ENCODE measurements at places on chromosomes 11 and 22.

DNA sequence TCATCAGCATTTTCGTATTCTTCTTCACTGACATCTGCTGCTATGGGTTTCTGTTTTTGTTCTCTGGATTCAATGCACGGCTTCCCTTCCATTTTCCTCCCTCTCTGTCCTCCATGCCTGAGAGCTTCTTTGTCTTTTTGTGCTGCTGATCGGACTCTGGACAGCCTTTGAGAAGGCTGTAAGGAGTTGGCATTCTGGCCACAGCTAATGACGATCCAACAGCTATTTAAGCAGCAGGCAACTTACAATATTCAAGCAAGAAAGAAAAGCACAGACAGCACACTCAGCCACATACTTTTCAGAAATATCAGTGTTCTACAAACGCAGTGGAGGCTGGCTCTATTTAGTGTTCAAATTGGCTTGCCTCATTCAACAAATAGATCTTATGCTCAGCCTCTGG lies 60.9 kb upstream of the ZC3H12C start:
- no peak for DNase-seq

DNA sequence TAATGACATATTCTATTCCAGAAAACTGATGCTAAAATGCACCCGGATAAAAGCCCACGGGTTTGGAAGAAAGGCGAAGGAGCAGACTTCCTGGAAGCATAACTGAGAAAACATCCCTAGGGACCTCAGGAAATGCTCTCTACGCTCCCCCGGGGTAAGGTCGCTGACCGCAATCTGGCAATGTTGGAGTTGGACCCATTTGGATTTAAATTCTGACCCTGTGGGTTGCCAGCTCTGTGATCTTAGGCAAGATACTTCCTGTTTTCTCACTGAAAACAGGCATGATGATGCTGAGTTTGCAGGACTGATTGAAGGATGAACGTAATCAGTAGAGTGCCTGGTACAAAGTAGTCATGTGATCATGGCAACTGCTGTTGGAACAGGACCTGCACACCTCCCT lies 1054.0 kb downstream of the NTM start:
- DNase-seq, result no peak

DNA sequence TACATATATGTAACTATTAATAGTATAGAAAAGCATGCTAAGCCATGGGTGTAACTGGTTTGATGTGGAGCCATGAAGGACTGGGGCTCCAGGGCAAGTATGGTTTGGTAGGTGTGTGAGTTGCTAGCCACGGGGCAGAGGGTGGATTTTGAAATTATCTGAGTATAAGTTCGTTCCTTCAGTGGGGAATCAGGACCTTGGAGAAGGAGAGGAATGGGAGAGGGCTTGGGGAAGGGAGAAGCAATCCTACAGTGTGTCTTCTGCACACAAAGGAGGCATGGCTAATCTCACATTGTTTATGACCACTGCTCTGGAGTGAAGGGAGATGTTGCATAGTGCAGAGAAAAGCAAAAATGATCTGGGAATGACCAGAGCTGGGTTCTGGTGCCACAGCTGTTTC lies 127.8 kb upstream of the CADM1 start:
- DNase-seq, result no peak

DNA sequence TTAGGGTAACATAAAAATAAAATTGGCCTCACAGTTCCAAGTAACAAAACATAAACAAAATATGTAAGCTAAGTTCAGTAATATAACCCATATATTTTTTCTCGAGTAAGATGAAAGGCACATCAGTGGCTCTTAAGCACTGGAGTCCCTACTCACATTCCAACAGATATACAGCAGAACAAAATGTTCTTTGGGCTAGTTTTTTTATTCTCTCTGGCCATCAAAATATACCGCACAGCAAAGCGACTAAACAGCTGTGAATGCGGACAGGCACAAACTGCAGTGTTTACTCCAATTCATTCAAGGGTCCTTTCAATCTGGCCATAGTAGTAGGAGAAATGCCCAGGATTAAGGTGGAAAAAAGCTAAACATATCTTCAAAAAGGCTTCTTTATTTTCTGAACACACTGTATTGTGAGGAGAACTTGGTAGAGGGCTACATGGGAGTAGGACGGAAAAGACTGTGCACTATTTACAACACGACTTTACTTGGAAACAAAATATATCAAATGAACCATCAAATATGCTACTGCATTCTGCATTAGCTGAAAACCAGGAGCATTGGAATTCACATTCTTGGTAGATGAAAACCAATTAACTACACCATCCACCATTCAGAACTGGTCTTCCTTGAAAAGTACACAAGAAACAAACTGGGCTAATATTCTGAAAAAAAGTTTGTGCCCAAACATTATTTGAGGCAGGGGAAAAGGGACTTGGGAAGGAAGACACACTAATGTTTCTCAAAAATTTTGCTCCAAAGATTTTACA lies 4.4 kb downstream of the CDON start:
- no peak for DNase-seq

DNA sequence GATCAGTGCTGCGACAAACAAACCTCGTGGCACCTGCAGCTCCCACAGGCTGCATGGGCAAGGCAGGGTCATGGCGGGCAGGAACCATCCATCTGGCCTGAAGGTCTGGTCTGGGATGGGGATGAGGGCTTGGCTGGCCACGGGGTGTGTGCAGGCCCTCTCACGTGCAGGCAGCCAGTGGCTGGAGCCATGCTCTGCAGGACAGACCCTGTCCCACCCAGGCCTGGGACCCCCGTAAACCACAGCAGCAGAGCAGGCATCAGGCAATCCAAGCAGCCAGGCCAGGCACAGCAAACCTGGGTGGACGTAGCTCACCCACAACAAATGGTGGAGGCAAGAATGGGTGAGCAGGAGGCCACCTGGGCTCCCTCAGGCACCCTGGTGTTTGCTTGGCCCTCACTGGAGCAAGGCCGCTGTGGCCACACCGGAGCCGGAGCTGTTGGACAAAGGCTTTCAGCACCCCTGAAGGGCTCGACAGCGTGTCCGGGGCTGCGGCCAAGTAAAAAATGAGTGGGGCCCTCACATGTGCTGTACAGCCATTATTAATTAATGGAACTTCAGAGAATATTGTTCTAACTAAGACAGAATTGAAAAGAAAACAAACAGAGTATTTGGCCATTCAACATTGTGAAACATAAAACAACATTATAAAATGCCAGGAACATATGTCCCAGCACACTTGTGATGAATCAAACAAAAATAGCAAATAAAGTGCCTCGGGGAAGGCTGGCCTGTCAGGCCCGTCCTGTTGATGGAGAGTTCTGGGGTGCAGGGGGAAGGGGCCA lies 24.0 kb upstream of the GNB1L start:
- DNase-seq, result no peak

DNA sequence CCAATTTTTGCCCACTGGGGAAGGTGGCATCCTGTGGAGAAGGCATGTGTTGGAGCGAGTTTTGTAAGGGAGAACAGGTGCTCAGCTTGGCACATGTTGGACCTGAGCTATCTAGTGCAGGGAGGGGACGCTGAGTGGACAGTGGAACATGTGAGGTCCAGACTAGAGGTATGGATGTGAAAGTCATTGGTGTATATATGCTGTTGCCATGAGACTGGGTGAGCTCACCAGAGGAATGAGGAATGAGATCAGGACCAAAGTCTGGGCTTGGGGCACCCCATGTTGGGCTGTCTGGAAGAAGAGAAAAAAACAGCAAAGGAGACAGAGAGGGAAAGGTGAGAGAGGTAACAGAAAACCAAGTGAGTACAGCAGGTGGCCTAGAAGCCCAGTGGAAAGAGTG lies 12.3 kb upstream of the SYT7 start:
- DNase-seq, result no peak

DNA sequence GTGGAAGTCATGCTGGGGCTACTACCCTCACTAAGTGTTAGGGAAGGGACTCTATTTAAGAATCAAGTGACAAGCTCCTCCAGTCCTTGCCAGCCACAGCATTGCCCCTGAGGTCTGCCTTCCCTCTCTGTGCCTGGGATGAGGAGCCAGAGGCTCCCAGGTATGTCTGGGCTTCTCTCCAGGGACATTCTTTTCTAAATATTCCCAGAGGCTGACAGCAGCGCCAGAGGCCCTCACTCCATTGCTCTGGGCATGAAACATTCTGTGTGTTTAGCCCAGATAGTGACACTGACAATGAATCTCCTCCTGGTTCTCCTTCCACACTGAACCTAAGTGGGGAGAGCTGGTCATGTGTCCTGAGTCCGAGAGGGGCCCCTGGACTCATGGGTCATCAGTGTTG lies 2.2 kb downstream of the OR51E1 start:
- no peak for DNase-seq

GRCh38 chr11:40204228-40204627 lies 1255.2 kb downstream of the LRRC4C start:
- no peak for DNase-seq

GRCh38 chr11:79259800-79260199 lies 181.0 kb downstream of the TENM4 start:
- no peak for DNase-seq

GRCh38 chr11:112222303-112222702 lies 3.9 kb upstream of the PTS start:
- DNase-seq, result no peak

- no peak for DNase-seq
Measured at GRCh38 chr22:16961477-16962186, 46.4 kb downstream of the GAB4 start.

DNA sequence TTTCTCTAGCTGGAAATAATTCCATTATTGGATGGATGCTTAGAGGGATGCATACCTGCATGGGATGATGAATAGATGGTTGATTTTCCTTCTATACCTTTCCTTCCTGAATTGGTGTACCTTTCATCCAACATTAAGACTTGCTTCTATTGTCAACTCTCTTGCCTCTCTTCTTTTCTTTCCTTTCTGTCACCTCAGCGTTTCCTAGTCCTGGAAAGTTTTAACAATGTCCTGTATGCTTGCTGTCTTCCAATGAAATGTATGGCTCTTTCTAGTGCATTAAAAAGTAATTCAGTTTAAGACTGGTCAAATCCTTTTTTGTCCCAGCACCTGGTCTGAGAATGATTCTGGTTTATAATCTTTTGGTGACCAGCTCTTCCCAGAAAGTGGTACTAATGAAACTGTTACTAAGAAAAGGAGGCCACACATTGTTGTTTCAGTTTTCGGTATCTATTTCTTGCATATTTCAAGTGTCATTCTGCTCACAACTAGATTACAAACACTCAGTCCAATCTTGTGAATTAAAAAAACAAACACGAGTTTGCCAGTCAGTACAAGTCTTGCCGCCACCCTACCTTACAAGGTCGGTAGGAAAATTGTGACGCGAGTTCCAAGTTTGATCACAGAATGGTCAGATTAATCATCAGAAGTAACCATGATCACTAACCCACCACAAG lies 8.0 kb downstream of the POU2AF1 start:
- DNase-seq, result no peak

DNA sequence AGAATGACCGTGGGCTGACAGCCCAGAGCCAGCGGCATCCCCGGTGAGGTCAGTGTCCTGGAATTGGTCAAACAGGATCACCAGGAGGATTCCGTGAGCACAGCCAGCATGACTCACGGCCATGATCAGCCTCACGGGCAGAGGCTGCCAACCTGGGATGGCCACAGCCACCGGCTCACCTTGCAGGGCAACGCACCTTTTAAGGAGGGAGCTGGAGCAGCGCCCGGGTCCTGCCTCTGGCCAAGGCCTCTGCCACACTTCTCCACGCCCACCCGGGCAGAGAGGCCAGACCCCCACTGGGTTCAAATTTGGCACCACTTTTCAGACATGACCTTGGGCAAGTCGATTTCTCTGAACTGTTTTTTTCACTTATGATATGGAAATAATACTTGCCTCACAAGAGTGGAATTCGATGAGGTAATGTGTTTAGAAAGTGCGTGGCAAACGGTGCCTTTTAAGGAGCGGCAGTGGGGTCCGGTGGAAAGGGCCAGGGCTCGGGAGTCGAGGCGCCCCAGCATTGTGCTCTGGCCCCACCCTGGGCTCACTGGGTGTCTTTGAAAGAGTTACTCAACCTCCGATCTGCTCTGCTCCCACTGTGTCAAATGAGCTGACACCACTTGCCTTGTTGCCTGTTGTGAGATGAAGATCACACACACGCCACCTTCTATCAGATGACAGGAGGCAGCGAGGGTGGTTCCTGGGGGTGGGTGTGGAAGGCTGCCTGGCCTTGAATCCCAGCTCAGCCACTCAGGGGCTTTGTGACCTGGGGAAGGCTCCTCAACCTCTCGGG lies 16.0 kb downstream of the TXN2 start:
- DNase-seq, result no peak

DNA sequence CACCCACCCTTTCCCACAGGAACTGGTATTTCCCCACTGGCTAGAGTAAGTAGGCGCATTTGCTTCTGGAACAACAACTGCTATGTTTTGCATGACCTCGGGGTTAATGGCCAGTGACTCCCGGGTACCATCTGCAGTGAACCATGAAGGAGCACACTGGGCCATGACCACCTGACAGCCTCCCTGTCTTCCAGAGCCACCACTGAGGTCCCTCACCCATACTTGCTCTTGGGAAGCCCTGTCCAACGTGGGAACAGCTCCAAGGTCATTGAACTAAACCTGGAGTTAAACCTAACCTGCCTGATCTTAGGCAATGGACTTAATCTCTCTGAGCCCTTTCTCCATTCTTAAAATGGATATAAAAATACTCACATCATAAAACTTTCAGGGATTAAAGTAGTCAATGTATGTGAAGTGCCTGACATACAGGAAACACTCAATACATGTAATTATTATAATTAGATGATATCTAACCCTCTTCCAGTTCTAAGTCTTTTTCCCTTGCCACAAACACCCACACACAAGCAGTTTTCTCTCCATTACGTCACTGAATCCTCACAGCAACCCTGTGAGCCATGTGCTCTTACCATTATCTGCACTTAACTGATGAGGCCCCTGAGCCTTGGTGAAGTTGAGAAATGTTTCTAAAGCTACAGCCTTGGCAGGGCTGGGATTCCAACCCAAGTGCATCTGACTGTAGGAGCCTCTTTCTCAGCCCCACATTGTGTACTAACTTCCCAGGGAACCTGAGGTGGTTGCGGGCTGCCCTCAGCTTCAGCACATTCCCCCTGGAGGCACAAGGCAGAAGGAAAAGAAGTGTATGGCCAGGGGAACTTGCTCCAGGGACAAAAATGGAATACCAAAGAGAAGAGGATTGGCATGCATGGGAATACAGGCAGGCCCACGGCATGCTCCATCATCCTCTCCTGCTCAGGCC lies 74.5 kb upstream of the NCAM1 start:
- DNase-seq, result no peak

DNA sequence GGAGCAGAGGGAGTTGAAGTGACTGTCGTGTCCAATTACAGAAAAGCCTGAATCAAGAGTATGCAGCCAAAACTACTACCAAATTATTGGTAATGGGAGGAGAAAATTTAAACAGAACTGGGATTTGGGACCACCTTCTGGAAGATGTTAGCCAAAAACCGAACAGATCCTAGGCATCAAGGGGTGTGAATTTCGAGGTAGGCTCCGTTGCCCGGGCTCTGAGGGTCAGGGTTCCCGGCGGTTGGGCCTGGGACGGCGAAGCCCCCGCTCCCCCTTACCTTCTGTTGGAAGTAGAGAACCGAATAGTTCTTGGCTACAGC lies 313 bp downstream of the PRCP start:
- no peak for DNase-seq

- DNase-seq, result no peak
Measured at GRCh38 chr11:85831050-85831449, 20.1 kb upstream of the SYTL2 start.

GRCh38 chr22:48055827-48056226 lies 1293.4 kb downstream of the TBC1D22A start:
- DNase-seq, result no peak

- DNase-seq, result no peak
Measured at GRCh38 chr11:134639586-134640330, 227.7 kb upstream of the B3GAT1 start.

GRCh38 chr11:1600626-1601025 lies 2.5 kb upstream of the KRTAP5-2 start:
- no peak for DNase-seq
